ENCODE measurements at places on chromosomes 7 and 10.

GRCh38 chr10:103232131-103232673, 13.5 kb upstream of the RPEL1 start:
- no peak for DNase-seq

- no peak for DNase-seq
Measured at GRCh38 chr10:129426606-129427005, 40.4 kb upstream of the MGMT start.

DNA sequence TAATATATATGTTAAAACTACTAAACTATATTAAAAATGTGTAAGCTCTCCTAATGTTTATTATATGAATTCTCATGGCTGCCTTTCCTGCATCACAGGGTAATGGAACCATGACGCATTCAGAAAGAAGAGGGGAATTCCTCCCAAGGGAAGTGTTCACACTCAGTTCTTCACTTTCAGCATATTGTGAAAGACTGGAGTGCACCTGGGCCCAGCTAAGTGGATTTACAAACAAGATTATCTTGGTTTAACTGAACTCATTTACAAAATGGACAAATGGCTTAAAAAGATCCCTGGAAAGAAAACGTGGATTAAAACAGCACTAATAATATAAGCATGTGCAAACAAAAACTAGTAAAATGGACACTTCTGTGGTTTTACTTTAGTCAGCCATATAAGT, 149.8 kb downstream of the DOCK4 start:
- DNase-seq, result no peak

- DNase-seq, result no peak
Measured at GRCh38 chr10:30058570-30059132, 735 bp downstream of the JCAD start.

- DNase-seq, result no peak
Measured at GRCh38 chr7:95316588-95316987, 7.7 kb downstream of the PON1 start.

Measured in activated CD4-positive, alpha-beta T cell treated with anti-CD3 and anti-CD28 coated beads for 36 hours (primary cell).